ENCODE measurements at places on chromosomes 16 and 17.

DNA sequence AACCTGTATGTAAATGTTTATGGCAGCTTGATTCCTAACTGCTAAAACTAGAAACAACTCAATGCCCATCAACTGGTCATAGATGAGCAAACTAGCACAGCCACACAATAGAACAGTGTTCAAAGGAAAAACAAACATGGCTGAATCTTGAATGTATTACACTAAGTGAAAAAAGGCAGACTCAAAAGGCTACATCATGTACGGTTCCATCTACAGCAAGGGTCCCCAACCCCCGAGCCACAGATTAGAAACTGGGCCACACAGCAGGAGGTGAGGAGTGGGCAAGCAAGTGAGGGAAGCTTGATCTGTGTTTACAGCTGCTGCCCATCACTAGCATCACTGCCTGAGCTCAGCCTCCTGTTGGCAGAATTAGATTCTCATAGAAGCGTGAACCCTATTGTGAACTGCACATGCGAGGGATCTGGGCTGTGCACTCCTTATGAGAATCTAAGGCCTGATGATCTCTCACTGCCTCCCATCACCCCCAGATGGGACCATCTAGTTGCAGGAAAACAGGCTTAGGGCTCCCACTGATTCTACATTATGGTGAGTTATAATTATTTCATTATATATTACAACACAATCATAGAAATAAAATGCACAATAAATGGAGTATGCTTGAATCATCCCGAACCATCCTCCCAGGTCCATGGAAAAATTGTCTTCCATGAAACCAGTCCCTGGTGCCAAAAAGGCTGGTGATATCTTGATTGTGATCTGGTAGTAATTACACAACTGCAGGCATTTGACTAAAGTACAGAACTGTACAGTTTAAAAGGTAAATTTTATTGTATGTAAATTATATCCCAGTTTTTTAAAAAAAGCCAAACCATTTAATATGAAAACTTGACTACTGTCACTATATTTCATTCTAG lies 7.7 kb downstream of the CEP20 start:
- DNase-seq, result no peak

GRCh38 chr17:46043606-46044005 lies 44.6 kb downstream of the STH start:
- DNase-seq, result no peak

DNA sequence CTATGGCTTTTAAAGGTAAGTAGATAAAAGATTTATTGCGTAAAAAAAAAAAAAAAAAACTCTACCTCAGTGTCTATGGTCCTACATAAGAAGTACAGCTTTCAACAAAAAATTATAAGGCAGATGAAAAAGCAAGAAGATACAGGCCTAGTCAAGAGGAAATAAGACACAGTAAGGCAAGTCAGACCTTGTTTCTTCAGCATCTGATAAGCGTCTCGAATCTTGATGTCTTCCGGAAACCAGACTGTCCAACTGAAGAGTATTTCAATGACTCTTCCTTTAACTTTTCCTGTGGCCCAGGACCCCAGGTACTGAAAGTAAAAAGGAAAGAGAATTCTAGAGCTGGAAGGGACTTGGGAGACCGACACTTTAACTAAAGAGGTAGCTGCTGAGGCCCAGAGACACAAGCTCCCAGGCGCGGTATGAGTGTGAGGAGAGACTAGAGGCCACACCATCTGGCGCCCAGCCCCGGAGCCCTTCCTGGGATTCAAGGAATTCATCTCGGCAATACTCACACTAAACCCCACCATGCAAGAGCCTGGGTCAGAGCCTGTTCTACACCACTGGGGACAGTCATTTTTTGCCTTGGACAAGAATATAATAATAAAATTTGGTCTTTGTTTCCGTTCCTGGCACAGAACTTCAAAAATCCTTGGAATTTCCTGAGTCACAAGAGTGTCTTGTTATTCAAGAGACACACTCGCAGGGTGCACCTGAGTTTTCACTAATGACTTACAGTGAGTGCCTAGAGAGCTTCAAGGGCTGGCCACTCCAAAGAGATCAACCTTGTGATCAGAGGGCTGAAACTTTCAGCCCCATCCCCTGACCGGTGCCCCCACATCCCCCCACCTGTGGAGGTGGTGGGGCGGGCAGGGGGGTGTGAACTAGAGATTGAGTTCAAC lies 18.6 kb downstream of the GGA2 start:
- DNase-seq, result no peak

GRCh38 chr17:32998887-32999228 lies 7.2 kb downstream of the SPACA3 start:
- DNase-seq, result no peak

GRCh38 chr17:80730739-80731138 lies 186.1 kb downstream of the RPTOR start:
- no peak for DNase-seq

DNA sequence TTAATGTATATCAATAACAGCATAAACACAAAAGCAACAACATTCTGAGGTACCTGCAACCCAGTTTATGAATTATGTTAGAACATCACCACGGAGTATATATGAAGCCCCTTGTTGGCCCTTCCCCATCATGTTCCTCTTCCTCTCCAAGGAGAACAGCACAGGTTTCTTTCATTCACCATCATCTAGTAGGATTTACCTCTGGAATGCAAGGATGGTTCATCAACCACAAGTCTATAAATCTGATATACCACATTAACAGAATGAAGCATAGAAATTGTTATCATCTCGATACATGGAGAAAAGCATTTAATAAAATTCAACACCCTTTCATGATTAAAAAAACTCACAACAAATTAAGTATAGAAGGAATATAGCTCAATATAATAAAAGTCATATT lies 6.2 kb upstream of the PRSS54 start:
- no peak for DNase-seq

DNA sequence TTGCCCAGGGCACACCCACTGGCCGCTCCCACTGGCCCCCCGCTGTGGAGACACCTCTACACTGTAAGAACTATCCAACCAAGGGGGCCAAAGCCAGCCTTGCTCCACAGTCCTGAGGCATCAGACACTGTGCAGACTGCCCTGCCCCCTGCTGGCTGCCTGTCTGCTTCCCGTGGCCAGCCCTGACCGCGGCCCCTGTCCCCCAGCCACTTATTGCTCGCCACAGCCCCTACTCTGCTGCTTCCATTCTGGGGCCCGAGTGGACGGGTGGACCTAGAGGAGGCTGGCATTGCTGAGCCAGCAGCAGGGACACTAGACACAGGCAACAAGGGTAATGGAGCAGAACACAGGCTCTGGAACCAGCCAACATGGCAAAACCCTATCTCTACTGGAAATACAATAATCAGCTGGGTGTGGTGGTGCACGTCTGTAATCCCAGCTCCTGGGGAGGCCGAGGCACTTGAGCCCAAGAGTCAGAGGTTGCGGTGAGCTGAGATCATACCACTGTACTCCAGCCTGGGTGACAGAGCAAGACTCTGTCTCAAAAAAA lies 19.7 kb upstream of the LRRC37A3 start:
- peak; percentile 56 for DNase-seq

GRCh38 chr16:58128711-58129096 lies 477 bp downstream of the CFAP20 start:
- DNase-seq, result no peak

GRCh38 chr16:54290833-54291655 lies 4.5 kb upstream of the IRX3 start:
- no peak for DNase-seq

DNA sequence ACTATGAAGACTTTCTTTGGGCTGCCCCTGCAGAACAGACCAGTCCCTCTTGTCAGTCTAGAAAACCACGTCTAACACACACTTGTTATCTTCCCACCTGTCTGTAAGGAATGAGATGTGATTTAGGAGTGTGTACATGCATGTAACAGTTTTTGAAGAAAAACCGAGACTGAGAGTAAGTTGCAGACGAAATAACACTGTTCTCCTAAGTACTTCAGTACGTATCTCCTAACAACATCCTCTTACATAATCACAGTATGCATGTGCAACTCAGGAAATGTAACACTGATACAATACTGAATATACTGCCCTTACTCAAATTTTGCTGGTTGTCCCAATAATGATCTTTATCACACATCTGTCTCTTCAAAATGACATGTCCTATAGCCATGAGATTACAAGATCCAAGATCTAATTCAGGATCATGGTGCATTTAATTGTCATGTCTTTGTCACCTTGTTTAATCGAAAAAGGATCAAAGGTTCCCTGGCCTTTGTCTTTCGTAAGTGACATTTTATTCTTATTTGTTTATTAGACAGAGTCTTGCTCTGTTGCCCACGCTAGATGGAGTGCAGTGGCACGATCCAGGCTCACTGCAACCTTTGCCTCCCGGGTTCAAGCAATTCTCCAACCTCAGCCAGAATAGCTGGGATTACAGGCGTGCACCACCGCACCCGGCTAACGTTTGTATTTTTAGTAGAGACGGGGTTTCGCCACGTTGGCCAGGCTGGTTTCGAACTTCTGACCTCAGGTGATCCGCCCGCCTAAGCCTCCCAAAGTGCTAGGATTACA lies 25.6 kb downstream of the CREBBP start:
- DNase-seq, result no peak

DNA sequence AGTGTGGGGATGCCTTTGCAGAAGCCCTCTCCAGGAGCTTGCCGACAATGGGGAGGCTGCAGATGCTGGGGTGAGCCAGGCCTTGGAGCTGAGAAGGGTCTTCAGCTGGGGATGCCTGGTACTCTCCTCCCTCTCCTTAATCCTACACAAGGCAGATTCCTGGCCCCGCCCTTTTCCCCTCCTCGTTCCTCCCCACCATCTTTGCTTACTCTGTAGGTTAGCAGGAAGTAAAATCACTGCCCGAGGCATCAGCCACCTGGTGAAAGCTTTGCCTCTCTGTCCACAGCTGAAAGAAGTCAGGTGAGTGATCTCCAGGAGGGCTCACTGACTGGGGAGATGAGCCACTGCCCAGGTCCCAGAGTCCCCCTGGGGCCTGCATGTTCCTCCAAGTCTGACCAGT lies 38.7 kb downstream of the NLRC5 start:
- DNase-seq, result no peak

- no peak for DNase-seq
Observed at GRCh38 chr17:57940231-57940630, 15.0 kb downstream of the CUEDC1 start.

GRCh38 chr17:77210331-77210730 lies 69.6 kb downstream of the SEC14L1 start:
- DNase-seq, result no peak

DNA sequence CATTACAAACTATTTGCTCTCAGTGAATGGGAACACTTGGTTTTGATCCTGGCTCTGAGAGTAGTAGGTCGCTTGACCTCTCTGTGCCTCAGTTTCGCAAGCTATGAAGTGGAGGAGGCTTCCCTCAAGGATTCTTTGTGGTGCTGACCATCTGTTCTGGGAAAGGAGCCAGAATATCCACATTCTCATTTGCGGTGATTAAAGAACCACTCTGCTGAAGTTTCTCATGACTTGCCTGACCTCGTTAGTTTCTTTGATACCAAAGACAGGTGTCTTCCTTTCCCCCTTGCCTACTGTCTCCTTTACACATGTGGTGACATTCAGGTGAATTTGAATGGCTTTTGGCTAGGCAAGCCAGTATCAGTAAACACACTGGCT lies 116.0 kb downstream of the SNX29 start:
- no peak for DNase-seq

GRCh38 chr16:11391576-11391975 lies 46.3 kb downstream of the RMI2 start:
- DNase-seq, result no peak

DNA sequence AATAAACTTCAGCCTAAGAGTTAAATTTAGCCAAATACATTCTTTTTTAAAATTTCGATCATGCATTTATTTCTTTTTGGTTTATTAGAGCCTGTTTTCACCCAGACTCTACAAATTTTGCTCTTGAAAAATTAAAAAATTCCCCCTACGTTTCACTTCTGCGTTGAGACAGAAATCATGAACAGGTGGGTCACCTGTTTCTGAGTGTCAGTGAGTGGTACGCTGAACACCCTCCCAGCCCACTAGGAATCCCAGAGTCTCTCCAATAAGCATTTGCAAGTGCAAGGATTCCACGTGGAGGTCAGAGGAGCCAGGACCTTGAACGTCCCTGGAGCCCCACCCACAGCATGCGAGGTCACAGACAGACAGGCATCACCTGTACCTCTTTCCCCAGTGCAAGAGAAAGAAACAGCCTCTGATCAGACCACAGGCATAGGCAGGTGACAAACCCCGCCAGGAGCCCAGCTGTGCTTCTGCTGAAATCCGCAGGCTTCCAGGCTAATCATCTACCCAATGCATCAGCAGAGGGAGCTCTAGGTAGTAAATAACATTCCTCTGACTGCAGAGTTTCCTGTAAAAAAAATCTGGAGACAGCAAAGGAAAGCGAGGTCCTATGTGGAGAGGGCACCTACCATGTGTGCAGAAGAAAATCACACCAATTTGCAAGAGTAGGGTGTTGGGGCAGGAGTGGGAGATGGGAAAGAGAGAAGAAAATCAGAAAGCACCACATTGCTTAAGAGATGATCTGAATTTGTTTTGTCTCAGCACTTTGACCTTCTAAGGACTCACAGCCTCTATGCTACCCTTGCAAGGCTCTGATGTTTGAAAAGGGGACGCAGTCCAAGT lies 5.9 kb upstream of the XYLT1 start:
- DNase-seq, result peak; percentile 85

GRCh38 chr17:32998111-32998886 lies 6.7 kb downstream of the SPACA3 start:
- peak; percentile 69 for DNase-seq

- DNase-seq, result peak; percentile 79
Observed at GRCh38 chr17:37570527-37571093, 38.6 kb downstream of the SYNRG start.

DNA sequence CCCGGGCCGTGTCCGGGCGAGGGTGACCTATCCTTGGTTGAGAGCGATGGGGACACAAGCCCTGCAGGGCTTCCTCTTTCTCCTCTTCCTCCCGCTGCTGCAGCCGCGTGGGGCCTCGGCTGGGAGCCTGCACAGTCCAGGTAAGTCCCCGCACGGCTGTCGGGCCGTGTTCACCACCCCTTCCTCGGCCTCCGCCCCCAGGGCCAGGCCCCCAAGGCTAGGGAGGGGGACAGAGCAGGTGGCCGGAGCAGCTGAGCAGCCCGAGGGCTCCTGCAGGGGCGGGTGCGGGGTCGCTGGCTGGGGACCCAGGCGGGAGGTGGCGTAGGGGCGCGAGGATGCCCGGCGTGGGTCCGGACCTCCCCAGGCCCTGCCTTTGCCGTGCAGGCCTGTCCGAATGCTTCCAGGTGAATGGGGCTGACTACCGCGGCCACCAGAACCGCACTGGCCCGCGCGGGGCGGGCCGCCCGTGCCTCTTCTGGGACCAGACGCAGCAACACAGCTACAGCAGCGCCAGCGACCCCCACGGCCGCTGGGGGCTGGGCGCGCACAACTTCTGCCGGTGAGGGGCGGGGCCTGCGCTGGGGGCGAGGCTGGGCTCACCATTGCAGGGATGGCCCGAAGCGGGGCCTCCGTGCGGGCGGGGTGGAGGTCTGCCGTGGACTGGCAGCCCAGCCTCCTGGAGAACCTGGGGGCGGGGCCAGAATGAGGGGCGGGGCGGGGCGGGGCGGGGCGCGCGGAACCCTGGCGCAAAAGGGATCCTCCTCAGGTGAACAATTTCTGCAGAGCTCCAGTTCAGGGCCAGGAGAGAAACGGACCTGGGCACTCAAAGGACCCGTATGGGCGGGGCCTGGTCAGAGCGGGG lies 631 bp downstream of the KREMEN2 start:
- peak; percentile 94 for DNase-seq

All from HuH-7 (cell line).